Fibroblast of skin of scalp (primary cell): ENCODE measurements at places on chromosomes 1 and 21.
A peak's percentile ranks its signal among the peaks of the same experiment; 100 is the strongest.

GRCh38 chr1:211017075-211017718, 116.8 kb downstream of the KCNH1 start:
- peak; percentile 33 for DNase-seq

DNA sequence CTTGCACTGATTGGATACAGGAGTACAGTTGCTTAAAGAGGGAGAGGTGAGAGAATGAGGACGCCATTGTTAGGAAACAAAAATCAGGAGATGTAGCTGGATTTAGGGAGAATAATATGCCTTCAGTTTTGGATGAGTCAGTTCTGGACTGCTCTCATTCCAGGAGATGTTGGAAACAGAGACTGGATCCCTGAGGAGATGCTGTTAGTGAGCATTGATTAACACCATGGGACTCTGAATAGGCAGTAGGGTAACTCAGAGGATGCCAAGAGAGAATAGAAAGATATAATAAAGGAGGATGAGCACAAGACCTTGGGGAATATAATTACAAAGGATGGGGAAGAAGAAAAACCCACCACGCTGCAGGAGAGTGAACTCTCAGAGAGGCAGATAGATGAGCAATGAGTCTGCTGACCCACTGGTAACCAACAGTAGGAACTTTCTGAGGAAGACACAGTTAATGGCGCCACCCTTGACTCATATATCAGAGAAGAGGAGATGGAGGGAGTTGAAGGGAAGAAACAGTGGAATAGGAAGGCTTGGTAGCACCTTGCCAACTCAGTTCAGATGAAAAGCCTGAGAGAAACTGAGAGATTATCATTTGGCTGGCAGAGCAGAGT, 10.5 kb downstream of the KCNJ15 start:
- DNase-seq, result peak; percentile 76

DNA sequence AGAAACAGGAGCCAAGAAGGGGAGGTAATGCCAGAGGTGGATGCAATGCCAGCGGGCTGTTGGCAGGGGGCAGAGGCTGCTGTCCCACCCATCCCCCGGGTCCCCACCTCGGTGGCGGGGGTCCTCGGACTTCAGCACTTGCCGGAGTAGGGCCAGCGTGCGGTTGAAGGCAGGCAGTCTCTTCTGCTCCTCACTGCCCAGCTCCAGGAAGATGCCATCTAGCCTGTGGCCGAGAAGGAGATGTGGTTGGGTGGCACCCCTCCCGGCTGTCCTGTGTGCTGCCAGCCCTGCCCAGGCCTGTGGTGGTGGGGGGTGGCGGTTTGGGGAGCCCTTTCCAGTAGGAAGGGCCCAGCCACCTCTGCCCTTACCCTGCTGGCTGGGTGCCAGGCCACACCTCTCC, 13.5 kb downstream of the TTC22 start:
- no peak for DNase-seq

- DNase-seq, result no peak
Measured at GRCh38 chr21:42975886-42976608, 1.7 kb downstream of the PKNOX1 start.

GRCh38 chr1:21385022-21385421, 54.9 kb upstream of the NBPF3 start:
- DNase-seq, result no peak

GRCh38 chr1:75127916-75128717, 6.1 kb upstream of the LHX8 start:
- no peak for DNase-seq

- DNase-seq, result peak; percentile 48
Measured at GRCh38 chr1:31984419-31985347, 29.0 kb upstream of the KHDRBS1 start.

- peak; percentile 81 for DNase-seq
Measured at GRCh38 chr1:161792740-161793139, 26.6 kb downstream of the ATF6 start.

- no peak for DNase-seq
Measured at GRCh38 chr1:72034827-72035226, 247.5 kb downstream of the NEGR1 start.

GRCh38 chr21:42223826-42224575, 5.1 kb downstream of the ABCG1 start:
- no peak for DNase-seq

GRCh38 chr1:991895-992294, 8.0 kb downstream of the HES4 start:
- no peak for DNase-seq

- no peak for DNase-seq
Measured at GRCh38 chr1:61092642-61093041, 10.3 kb downstream of the NFIA start.

- no peak for DNase-seq
Measured at GRCh38 chr1:89799495-89799894, 21.3 kb upstream of the LRRC8D start.

- peak; percentile 78 for DNase-seq
Measured at GRCh38 chr1:218345673-218346390, 696 bp downstream of the TGFB2 start.

DNA sequence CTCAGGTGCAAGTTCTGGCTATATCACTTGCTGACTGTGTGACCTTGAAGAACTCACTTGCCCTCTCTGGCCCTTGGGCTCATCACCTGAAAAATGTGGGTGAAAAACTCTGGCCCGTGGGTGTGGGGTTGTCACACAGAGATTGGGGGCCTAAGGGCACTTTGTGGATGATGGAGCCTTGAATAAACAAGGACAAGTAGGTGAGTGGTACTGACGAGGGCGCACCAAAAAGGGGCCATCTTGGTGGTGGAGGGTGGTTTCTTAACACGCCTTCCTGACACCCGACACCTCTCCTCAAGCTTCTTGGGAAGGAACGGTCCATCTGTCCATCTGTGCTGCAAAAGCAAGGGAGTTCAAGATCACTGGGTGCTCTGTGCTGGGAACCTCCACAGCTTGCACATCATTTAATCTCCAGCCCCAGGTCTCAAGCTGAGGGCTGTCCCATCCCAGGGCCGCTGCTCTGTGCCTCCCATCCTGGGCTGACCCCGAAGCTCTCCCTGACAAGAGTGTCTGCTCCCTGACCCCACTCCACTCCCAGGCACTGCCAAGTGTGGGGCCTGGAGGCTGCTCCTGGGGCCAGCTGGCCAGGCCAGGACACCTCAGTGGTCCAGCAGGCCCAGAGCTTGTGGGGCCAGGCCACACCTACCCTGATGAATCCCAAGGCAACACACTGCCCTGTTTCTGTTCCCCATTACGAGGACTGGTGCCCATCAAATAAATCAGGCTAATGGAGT, 97.3 kb downstream of the GLIS1 start:
- no peak for DNase-seq

GRCh38 chr1:93851327-93851712, 27.7 kb downstream of the DNTTIP2 start:
- DNase-seq, result no peak

DNA sequence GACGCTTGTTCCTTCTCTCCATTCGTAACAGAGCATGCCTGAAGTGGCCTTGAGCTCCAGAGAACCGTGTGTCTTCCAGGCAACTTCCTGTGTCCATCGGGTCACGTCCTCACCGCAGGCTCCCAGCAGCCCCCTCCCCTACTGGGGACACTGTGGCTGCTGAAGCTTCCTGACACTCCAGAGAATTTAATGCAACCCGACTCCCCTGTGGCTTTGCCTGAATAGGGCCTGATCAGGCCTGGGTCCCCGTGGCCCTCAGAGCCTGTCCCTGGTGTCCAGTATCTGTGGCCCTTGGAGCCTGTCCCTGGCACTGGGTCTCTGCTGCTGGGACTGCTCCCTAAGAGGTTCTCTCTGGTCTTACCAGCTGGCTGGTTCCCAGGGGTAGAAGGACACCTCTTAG, 219.7 kb upstream of the VAMP3 start:
- DNase-seq, result no peak

GRCh38 chr21:38312822-38313221, 56.0 kb downstream of the KCNJ15 start:
- no peak for DNase-seq

DNA sequence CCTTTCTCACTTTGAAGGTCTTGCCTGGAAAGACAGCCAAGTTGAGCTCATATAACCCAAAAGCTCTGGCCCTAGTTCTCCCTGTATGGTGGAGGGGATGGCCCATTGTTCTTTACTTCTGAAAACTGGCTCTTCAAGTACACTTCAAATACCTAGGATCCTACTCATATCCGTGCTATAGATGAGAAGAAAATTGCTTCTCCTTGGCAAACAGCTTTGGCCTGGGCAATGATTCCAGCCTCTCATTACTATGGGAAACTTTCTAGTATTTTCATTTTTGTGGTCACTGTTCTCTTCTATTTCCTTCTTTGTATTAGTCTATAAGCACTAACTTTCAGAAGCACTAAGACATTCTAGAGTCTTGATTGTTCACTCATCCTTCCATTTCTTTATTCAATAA, 53.7 kb downstream of the ZNF697 start:
- no peak for DNase-seq

DNA sequence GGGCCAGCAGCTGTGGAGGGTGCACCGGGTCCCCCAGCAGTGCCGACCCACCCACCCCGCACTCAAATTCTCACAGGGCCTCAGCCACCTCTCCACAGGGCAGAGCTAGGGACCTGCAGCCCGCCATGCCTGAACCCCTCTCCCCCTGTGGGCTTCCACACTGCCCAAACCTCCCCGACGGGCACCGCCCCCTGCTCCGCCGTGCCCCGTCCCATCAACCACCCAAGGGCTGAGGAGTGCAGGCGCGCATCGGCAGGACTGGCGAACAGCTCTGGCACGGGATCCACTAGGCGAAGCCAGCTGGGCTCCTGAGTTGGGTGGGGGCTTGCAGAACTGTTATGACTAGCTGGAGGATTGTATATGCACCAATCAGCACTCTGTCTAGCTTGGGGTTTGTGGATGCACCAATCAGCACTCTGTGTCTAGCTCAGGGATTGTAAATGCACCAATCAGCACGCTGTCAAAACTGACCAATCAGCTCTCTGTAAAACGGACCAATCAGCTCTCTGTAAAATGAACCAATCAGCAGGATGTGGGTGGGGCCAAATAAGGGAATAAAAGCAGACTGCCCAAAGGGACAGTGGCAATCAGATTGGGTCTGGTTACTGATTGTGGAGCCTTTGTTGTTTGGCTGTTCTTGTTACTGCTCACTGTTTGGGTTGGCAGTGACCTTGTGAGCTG, 12.4 kb upstream of the RCAN3 start:
- DNase-seq, result no peak

GRCh38 chr1:42523171-42523570, 60.1 kb downstream of the CCDC30 start:
- no peak for DNase-seq

DNA sequence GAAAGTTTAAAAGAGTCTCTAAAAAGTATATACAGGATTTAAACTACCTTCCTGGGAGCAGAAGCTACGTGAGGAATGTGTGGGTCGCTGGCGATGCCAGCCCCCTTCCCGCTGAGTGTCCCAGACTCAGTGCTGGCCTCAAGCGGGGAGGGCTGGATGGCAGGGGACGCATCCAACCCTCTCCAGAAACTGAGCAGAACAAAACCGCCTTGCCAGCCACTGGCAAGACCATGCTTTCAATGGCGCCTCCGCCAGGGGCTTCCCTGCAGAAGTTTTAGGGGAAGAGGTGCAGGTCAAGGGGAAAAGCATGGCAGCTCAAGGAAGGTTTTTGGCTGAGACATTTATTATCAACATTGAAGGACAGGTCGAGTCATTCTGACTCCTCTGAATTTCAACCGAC, 26.1 kb downstream of the NADK start:
- DNase-seq, result no peak

DNA sequence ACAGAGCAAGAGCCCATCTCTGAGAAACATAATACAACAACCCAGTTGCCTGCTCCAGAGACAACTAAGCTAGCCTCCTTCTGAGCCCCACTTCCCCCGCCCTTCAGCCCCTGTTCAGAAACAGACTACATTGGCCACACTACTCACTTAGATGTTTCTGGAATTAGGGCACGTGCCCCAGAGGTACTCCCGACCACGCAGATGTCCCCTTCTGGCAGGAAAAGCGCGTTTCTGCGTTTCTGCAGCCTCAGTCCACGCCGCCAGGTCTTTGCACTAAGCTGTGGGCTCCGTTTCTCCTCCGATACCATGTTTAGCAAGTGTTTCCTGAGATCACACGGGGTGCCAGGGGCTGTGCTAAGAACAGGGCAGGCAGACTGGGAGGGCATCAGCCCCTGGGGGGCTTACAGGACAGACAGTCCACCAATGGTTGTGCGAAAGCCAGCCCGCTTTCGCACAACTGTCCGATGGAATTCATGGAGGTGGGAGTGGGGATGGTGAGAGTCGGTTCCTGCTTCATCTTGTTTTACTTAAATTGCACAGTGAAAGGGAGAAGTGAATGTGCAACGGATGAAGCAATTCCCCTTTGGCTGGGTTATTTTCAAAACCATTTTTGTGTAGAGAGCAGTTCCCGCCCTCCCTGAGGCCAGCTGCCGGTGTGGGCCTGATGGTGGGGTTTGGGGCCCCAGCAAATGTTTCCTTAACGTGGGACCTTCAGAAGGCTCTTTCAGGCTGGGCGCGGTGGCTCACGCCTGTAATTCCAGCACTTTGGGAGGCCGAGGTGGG, 2.7 kb downstream of the PIK3CD start:
- DNase-seq, result no peak

DNA sequence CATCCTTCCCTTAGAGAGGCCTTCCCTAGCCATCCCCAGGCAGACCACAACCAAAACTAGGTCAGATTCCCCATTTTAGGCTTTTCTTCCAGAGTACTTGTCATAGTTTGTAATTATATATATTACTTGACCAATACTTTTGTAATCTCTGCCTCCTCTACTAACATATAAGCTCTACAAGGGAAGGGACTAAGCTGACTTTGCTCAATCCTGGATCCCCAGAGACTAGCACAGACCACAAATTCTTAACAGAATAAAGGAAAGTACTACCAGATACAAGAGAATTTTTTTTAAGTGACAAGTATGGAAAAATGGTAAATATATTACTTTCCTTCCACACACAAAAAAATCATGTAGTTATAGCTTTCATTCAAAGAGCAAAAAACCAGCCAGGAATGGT, 2.0 kb downstream of the ZMYM6 start:
- peak; percentile 55 for DNase-seq

GRCh38 chr21:16838331-16838730, 674.5 kb upstream of the CXADR start:
- DNase-seq, result no peak

DNA sequence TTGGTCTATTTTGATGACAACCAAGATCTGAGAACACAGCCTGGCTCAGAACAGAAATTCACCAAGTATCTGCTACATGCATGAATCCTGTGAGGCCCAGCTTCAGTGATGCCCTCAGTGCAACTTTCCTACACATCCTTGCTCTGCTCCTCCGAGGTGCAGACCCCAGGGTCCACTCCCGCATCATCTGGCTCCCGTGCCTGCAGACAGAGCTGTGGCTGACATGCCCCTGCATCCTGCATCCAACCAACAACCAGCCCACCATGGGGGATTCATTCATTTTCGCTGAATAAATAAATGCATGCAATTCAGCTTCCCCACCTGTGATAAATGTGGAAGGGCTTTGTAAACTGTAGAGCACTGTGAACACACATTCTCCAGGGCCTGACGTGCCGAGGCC, 112.3 kb downstream of the GLIS1 start:
- DNase-seq, result no peak

DNA sequence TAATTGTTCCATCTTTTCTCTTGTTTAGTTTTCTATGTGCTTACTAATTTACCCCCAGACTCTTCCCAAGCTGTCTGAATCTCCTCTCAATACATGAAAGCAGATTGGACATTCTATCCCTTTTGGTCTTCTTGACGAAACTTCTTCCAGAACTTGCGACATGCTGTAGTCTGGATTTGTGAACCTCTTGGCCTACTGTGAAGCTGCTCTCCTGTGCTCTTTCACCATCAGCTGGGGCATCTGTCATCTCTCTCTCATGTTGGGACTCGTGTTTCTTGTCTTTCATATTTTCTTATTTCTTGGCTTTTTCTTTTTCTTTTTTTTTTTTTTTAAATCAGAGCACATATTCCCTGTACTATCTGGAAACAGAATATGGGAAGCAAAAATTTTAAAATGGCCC, 6.8 kb downstream of the CPT2 start:
- no peak for DNase-seq

GRCh38 chr1:41387667-41388091, 26.4 kb downstream of the FOXO6 start:
- peak; percentile 79 for DNase-seq
